ENCODE measurements at places on chromosomes 12 and 14.

DNA sequence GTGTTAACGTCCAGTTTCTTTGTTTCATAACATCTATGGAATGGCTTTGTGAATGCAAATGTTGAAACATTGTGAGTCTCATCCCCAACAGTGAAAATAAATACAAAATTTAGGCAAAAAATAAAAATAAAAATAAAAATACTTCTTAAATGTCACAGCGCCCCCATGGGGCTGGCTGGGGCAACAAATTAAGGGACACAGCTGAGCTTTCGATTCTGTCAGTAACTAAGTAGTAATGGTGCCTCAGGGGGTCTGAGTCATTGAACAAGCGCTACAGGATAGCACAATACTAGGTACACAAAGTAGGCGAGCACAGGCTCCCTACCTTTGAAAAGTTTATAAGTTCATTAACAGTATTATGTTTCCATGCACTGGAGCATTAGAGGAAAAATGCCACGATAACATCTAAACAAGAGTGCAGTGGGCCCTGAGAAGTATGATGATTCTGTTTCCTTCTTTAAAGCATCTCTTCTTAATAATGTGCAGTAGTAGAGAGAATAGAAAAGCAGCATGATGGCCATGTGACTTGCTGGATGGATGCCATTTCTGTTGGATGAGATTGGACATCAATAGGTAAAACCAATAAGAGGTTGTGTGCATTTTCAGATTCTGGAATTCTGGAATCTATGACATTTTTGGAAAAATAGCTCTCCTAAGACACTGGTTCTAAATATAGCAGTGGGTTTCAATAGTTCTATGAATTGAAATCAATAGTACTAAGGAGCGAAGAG, 667.2 kb downstream of the DIO2 start:
- DNase-seq: no peak

DNA sequence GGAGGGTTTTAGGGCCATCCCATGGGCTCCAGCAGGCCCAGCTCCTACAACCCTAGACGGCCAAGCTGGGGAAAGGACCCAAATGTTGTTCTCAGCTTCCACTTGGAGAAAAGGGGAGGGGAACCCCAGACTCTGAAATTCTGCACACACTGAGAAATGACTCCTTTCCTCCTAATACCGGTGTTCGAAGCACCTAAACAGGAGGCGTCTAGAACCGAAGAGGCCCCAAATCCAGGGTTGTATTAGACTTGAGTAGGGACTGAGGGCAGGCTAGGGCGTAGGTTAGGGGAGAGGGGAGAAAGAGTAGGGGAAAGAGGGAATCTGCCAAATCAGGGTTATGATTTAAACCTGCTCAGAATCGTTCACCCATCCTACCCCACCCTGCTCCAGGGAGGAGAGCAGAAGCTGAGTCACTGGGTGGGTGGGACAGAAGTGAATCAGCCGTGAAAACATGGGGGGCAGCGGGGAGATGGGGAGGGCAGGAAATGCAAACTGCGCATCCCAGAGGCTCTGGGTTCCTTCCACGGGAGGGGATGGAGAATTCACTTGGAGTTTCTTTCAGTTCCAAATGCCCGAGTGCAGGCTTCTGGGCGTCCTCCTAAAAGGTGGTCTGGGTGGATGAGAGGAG, 1.0 kb downstream of the IGFBP6 start:
- peak; percentile 53 for DNase-seq

GRCh38 chr12:70754330-70754741, 117.1 kb upstream of the PTPRB start:
- DNase-seq: no peak

GRCh38 chr12:11633968-11634367, 15.5 kb upstream of the ETV6 start:
- DNase-seq: no peak

- DNase-seq: no peak
Measured at GRCh38 chr14:29857551-29857950, 70.1 kb downstream of the PRKD1 start.

DNA sequence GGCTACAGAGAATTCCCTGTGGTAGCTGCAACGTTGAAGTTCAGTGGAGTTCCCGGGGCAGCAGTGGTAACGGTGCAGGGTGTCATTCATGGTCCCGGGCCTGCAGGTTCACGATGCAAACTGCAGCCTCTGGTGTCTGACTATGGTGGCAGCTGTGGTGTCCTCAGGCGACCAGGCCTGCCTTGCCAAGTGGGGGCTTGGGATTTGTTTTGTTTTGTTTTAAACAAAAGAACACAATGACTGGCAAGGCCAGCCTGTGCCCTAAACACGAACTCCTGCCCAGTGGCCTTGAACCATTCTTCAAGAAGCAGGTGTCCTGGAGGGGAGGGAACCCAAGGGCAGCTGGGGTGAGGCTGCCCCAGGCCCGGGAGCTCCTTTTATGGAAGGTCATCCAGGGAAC, 48.5 kb downstream of the LRRC74A start:
- no peak for DNase-seq

- no peak for DNase-seq
Measured at GRCh38 chr12:131166717-131167116, 213.0 kb downstream of the ADGRD1 start.

GRCh38 chr12:123449856-123450255, 8.1 kb upstream of the SNRNP35 start:
- DNase-seq: no peak

DNA sequence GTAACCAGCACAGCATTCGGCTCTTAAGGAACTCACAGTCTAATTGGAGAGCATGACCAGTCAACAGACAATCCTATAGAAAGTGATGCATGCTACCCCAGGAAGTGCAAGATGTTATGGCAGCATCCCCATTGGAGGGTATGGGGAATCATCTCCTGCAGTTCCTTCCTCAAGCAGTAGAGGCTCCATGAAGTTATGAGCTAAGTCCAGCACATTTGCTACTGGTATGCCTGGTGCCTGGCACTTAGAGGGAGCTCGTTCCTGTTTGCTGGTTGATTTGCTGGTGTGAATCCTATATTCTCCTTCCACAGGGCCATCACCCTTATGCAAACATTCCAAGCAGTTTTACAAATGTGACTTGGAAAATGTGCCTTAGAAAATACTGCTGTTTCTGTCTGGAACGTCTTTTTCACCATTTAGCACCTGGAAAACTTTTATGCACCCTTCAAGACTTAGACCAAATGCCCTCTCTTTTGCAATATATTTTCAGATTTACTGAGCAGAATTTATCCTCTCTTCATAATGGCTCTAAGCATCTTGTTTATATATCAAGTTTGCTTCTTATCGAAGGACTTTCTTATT, 136.1 kb upstream of the WSCD2 start:
- DNase-seq: no peak

DNA sequence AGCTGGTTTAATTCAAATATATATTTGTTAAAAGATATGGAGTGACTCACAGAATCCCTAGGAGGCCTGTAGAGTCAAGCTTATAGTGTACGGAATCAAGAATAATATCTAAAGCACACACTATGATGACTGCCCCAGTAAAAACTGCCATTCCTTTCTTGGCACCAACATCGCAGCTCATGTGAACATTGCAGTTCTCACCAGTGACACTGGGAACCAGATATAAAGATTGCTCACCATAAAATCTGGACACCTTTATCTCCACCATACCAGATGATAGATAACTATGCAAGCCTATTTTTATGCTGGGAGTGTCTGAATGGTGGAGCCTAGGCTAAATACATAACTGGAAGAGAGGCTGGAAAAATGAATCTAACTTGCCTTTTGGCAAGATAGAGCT, 463.9 kb upstream of the TBX3 start:
- no peak for DNase-seq

DNA sequence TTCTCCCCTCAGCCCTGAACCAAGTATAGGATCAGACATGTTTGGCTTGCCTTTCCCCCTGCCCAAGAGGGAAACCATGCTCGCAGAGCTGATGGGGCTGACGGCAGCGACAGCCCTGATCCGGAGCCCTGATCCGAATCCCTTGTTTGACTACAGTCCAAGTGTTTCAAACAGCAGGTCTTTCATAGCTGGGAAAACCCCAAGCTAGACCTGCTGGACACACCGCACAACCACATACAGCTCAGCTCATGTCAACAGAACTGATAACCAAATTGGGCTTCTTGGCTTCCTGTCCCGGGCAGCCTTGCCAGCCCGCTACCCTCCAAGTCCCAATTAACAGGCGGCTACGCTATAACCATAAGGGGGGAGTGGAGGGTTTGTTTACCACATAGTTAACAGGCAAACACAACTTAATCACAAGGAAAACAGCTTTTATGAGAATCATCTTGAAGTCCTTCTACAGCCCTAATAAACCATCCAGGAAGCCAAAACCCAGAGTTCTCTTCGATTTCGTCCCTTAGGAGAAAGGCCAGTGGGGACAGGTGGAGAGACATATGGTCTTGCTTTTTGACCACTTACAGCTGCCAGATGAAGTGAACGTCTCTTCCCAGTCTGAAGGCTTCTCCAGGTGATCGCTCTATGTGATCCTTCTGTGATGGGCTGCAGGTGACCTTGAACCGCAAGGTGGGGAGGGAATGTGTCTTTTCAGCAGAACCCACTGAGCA, 64.5 kb upstream of the MANSC4 start:
- DNase-seq: no peak

- DNase-seq: no peak
Measured at GRCh38 chr14:22448905-22449599, 140.0 kb downstream of the DAD1 start.

- no peak for DNase-seq
Measured at GRCh38 chr14:95611293-95611880, 74.8 kb upstream of the TCL1B start.

DNA sequence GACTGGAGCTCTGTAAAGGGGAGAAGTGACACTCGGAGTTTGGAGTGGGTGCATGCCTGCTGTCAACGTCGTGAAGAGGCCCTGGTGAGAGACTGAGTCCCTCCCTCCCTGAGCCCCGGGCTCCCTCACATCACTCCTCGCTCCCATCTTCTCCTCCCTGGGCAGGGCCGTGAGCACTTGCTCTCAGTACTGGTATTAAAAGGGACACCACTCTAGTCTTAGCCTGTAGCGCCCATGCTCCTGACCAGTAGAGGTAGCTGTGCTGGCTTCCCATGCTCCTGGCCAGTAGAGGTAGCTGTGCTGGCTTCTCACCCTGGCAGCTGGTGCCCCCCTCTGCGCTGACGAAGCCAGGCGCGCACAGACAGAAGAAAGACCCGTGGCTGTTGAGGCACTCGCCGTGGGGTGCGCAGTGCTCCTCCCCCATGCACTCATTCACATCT, 14.7 kb downstream of the ISCA2 start:
- no peak for DNase-seq

GRCh38 chr14:81157431-81157830, 63.3 kb downstream of the GTF2A1 start:
- no peak for DNase-seq

DNA sequence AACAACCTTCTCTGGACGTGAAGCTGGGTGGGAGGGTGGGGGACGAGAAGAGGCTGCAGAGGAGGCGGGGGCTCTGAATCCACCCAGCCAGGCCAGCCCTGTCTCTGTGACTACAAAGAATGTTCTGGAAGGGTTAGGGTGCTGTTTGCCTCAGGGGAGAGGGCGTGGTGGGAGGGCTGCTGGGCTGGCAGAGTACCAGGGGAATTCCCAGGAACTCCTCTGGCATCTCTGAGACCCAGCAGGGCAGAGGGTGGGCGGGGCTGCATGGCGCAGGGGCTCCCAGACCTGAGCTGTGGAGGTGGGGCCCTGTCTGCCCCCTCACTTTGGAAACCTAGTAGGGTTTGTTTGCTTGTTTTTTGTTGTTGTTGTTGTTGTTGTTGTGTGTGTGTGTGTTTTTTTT, 45.5 kb upstream of the FZD10 start:
- no peak for DNase-seq

DNA sequence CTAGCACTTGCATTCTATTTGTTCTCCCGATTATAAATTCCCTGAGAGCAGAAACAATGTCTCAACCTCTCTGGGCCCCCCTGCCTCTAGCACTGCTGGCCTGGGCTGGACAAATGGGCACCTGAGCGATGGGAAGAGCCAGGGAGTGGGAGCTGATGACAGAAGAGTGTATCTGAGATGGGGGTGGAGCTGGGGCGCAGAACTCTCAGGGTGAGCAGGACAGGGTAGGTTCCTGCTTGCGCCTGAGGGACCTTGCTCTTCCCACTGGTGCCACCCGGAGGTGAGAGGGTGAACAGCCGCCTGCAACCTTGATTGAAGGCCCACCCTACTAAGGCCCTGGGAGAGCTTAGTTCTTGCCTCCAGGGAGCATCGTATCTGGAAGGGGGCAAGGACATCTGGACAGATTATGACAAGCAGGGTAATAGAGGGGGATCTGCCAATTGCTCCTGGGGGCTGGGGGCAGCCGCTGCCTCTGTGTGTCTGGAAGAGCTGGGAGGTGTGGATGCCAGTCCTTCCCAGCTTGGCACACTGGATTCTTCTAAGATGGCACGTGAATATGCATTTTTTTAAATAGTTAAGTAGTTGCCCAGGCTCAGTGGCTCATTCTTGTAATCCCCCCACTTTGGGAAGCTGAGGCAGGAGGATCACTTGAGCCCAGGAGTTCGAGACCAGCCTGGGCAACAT, 43.0 kb upstream of the TSPAN9 start:
- peak; percentile 29 for DNase-seq

GRCh38 chr12:12507121-12507520, 55.5 kb downstream of the DUSP16 start:
- no peak for DNase-seq

DNA sequence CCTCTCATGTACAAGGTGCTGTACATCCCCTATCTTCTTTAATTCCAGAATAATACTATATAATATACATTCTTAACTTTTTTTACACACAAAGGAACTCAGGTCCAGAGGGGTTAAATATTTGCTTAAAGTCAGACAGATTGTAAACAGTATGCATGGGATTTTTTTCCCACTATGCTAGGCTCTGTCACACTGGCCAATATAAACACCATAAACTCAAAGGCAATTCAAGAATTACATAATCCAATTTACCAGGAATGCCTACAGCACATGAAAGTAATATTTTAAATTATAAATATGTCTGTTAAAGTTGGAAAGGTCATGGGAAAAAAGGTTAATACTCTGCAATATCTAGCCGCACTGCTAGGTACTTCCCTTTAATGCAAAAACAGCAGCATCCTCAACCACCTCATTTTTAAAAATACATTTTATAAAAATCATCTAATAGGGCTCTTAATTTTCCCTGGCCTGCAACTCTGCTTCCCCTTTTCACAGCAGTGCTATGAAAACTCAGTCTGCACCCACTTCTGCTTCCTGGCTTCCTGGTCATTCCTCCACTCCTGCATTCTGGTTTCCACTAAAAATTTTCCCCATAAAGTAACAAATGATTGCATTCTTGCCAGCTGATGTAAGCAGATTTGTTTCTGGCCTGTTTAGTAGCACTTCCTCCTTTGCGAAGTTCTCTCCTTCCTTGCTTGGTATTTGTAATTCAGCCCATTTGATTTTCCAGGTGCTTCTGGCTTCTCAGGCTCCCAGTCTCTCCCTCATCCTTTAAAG, 128.1 kb downstream of the ITPR2 start:
- DNase-seq: no peak

GRCh38 chr12:49010092-49010668, 8.4 kb downstream of the PRKAG1 start:
- DNase-seq: no peak
